ENCODE measurements at places on chromosomes 6 and 20. TPM values are rescaled to one million over a fixed set of nuclear protein-coding genes. Genes with fewer than 3 reads are reported as not detected.
A peak's percentile ranks its signal among the peaks of the same experiment; 100 is the strongest.

- H3K4me3 ChIP-seq = no peak overlapping the region
- no peaks in the 10 kb centered on the region for H3K36me3 ChIP-seq
- DNase-seq = no peak
- H3K4me1 ChIP-seq = no peaks in the 10 kb centered on the region
- no peak overlapping the region for H3K27ac ChIP-seq
These were observed 249.5 kb upstream of the KCNG1 start for GRCh38 chr20:51272401-51272800.

GRCh38 chr6:51105357-51105756, 286.7 kb downstream of the TFAP2B start:
- no peaks in the 10 kb centered on the region for H3K4me1 ChIP-seq
- no peaks in the 10 kb centered on the region for H3K36me3 ChIP-seq
- DNase-seq = no peak
- no peaks in the 10 kb centered on the region for H3K27me3 ChIP-seq

- no peaks in the 10 kb centered on the region for H3K27me3 ChIP-seq
- H3K4me1 ChIP-seq = no peaks in the 10 kb centered on the region
- no peaks in the 10 kb centered on the region for H3K36me3 ChIP-seq
- no peak overlapping the region for H3K4me3 ChIP-seq
These were observed 110.9 kb downstream of the EYA4 start for GRCh38 chr6:133352046-133352445.

DNA sequence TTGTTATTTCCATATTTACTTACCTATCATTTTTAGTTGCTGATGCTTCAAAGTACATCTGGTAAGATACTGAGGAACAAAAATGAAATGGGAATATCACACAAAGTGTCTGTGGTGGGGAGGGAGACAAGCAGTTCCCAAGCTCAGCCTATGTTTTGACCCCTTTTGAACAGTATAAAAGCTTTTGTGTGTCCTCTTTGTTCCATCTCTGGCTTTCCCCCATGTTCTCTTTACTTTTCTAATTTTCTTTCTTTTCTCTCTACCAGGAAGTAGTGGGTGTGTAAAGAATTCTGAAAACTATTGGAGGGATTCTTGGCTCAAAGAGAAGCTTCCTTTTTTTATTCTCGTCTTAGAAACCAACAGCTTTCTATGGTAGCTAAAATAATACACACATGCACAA, 7.4 kb downstream of the TAAR2 start:
- no peak overlapping the region for H3K27ac ChIP-seq
- no peaks in the 10 kb centered on the region for H3K36me3 ChIP-seq
- no peaks in the 10 kb centered on the region for H3K27me3 ChIP-seq
- peaks cover 6% of the 10 kb centered on the region for H3K4me1 ChIP-seq

DNA sequence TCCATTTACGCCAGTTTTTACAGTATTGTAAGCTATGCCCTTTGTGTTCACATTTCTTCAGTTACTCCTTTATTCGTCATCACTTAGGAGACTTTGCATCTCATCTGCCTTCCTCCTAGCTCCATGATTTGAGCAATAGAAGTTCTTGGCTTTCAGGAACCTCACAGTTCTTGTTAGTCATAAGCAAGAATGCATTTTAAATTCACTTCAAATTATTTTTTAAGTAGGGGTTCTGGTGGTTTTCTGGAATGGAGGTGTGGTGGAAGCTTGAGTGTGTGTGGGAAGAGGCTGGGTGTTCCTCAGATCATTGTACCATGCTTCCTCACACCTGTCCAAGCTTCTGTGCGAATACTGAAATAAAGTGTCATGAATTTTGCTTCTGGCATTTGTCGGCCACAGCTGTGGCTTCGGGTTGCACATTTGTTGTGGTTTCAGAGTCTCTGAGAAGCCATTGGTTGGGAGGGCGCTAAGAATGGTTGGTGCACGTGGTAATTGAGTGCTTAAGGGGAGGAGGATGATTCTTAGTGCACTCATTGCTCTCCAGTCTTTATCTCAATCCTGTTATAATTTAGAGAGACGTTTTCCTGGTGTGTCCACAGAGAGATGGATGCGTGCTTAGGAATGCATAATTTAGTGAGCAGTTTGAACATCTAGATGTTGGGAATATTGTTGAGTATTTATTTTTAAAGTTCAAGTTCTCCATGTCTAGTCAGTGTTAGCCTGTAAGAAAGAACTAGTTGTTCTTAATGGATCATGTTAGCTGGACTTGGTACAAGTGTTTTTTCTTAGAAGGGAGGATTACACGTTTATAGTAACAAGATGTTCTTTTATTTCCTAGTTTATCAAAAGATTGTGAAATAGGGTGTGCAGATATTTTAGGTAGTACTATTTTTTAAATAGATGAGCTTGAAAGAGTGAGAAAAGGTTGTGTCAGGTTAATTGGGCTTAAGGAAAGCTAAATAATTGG, 31.9 kb downstream of the FOXO3 start:
- no peak for DNase-seq
- H3K27me3 ChIP-seq = no peaks in the 10 kb centered on the region
- no peak overlapping the region for H3K4me3 ChIP-seq
- peaks cover 34% of the 10 kb centered on the region for H3K4me1 ChIP-seq
- H3K27ac ChIP-seq = no peak overlapping the region

GRCh38 chr6:137076277-137077068, 31.7 kb upstream of the IL20RA start:
- H3K36me3 ChIP-seq = no peaks in the 10 kb centered on the region
- no peak overlapping the region for H3K27ac ChIP-seq
- H3K4me1 ChIP-seq = no peaks in the 10 kb centered on the region
- no peak overlapping the region for H3K4me3 ChIP-seq
- H3K27me3 ChIP-seq = no peaks in the 10 kb centered on the region

DNA sequence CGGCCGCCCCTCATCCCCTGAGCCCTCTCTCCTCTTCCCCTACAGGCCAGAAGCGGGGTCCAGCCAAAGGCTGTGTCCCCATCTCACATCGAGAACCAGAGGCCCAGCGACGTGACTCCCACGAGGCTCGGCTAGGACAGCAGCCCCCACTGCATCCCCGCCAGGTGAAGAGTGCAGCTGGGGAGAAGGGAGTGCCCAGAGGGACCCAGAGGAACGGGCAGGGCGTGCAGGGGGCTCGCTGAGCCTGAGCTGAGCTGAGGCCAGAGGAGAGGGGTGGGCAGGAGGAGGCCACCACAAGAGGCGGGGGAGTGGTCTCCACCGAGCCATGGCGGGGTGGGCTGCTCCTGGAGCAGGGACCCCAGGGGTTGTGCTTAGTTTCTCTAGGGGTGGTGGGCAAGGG, 32.6 kb downstream of the KCNQ2 start:
- H3K27ac ChIP-seq = no peak overlapping the region
- no peaks in the 10 kb centered on the region for H3K36me3 ChIP-seq
- no peaks in the 10 kb centered on the region for H3K4me1 ChIP-seq

- no peak for DNase-seq
- H3K4me1 ChIP-seq = no peaks in the 10 kb centered on the region
- no peaks in the 10 kb centered on the region for H3K27me3 ChIP-seq
- H3K36me3 ChIP-seq = 0 out of 2 replicates have a peak, but pooled peaks cover 7% of the 10 kb centered on the region
- no peak overlapping the region for H3K4me3 ChIP-seq
These were observed 11.1 kb downstream of the MTHFD1L start for GRCh38 chr6:150876598-150876997.

GRCh38 chr20:3390759-3391425, 16.6 kb downstream of the DNAAF9 start:
- peaks cover 7% of the 10 kb centered on the region for H3K4me1 ChIP-seq
- H3K36me3 ChIP-seq = no peaks in the 10 kb centered on the region
- no peak for DNase-seq

- H3K27ac ChIP-seq = peak within 1 kb of the TSS; percentile 74
- H3K4me1 ChIP-seq = peaks cover 34% of the 10 kb centered on the region
- peak; percentile 27 for DNase-seq
- peak within 1 kb of the TSS; percentile 89 for H3K4me3 ChIP-seq
These were observed at the start of gene TRAM2 for GRCh38 chr6:52577022-52577777. Gene TRAM2 (minus strand): TSS chr6:52577060. CDS start chr6:52576915, 145 bp downstream.

DNA sequence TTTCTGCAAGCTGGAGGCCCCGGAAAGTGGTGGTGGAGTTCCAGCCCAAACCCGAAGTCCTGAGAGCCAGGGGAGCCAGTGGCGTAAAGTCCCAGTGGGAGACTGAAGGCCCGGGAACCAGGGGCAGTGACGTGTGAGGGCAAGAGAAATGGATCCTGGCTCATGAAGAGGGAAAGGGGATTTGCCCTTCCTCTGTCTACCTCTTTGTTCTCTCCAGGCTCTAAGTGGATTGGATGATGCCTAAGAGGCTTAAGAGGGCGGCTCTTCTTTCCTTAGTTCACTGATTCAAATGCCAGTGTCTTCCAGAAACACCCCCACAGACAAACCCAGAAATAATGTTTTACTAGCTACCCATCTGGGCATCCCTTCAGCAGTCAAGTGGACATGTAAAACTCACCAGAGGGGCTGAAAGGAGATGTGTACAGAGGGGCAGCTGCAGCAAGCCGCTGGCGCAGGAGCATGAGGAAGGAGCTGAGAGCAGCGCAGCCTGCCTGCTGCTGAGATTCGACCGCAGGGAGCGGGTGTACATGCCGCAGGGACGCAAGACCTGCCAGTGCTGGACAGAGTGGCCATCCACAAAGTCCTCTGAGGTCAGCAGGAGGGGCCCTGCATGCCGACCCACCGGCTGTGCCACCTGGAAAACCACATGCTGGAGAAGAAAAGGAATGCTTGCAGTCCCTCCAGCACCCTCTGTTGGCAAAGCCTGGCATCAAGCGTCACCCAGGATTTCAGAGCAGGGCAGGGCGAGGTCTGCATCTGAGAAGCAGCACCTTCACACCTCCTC, 29.5 kb downstream of the CDYL start:
- no peak overlapping the region for H3K27ac ChIP-seq
- H3K4me1 ChIP-seq = peaks cover 20% of the 10 kb centered on the region
- no peak overlapping the region for H3K4me3 ChIP-seq

DNA sequence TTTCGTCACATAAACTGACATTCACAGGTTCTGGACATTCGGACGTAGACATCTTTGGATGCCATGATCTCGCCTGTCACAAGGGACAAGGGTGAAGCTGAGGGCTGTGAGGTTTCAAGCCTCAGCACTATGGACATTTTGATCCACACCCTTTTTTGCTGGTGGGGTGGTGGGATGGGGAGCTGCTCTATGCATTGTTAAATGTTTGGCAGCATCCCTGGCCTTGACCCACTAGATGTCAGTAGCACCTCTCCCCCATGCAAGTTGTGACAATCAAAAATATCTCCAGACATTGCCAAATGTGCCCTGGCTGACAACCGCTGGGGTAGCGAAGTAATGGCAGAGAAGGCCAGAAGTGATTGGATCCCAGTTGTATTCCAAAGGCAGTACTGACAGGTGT, 229.4 kb downstream of the TSHZ2 start:
- H3K36me3 ChIP-seq = no peaks in the 10 kb centered on the region
- no peak overlapping the region for H3K27ac ChIP-seq
- no peak overlapping the region for H3K4me3 ChIP-seq
- H3K4me1 ChIP-seq = peaks cover 6% of the 10 kb centered on the region

DNA sequence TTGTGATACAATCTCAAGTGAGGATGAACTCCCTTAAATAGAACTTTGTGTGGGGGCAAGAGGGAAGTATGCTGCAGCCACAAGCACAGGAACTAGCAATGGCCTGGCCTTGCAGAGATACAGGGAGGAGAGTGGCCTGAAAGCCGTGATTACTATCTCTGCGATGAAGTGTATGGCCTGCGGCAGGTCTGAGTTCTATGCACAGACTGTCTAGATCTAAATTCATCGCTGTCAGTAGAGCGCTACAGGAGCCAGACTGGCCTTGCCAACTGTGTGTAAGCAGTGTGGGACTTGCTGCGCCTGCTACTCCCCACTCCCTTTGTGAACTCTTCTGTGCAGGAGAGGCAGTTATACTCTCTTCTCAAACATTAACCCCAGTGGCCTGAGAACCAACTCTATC, 997.0 kb downstream of the GRIK2 start:
- H3K27me3 ChIP-seq = no peaks in the 10 kb centered on the region
- H3K27ac ChIP-seq = no peak overlapping the region
- H3K36me3 ChIP-seq = no peaks in the 10 kb centered on the region
- no peak overlapping the region for H3K4me3 ChIP-seq
- no peak for DNase-seq
- H3K4me1 ChIP-seq = no peaks in the 10 kb centered on the region

- H3K4me3 ChIP-seq = no peak overlapping the region
- no peaks in the 10 kb centered on the region for H3K27me3 ChIP-seq
- H3K27ac ChIP-seq = no peak overlapping the region
- DNase-seq = no peak
- no peaks in the 10 kb centered on the region for H3K36me3 ChIP-seq
- H3K4me1 ChIP-seq = no peaks in the 10 kb centered on the region
These were observed 7.1 kb downstream of the RAMACL start for GRCh38 chr6:166579237-166579850.

GRCh38 chr20:37931153-37931922, 28.4 kb downstream of the VSTM2L start:
- no peaks in the 10 kb centered on the region for H3K4me1 ChIP-seq
- no peak for DNase-seq

SIRPD gene
- total RNA-seq = not detected
